Left lung (tissue), 14 donors: ENCODE measurements at places on chromosomes 5 and 9. TPM values are rescaled to one million over a fixed set of nuclear protein-coding genes. Genes with fewer than 3 reads are reported as not detected.

DNA sequence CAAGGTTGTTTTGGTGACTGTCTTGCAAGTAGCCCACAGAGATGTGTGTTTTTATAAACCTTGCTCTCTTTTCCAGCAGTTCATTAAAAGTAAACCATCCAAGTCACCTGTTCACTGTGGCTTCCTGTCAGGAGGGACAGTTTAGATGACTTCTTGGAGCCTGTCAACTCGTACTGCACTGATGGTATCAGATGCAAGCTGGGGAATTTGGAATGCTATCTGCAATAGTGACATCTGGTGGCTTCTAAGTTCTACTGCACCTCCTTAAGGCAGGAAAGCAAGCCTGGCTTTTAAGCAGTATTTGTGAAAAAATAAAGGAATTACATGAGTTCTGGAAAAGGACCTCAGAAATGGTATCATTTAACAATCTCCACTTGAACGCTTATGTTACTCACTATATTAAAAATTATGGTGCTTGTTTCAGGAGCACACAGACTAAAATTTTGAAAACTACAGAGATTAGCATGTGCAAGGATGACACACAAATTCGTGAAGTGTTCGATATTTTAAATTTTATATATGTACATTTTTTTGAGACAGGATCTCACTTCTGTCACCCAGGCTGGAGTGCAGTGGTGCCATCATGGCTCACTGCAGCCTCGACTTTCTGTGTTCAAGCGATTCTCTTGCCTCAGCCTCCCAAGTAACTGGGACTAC, 164.0 kb downstream of the TTC39B start:
- DNase-seq, result no peak

DNA sequence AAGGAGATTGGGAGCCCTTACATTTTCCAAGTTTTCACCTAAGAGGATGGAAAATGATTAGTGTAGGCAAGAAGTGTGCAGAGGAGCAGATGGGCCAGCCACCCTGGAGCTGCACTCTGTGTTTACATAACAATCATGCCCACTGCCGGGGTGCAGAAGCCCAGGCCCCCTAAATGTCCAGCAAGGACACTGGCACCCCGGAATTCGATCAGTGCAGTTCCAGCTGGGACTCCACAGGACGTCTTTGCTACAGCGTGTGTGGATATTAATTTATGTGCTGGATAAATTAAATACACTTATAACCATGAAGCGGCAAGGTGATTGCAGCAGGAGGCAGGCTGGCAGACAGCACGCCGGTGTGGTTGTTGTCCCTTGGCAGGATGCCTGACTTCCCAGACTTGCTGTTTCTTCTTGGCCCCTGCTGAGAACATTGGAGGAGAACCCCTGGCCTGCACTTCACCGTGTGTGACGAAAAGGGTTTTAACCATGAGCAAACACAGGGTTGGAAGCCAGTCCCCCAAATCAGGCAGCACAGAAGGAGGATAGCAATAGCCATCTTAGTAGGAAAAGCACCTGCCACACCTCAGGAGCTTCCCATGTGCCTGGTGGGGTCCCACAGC, 73.7 kb downstream of the GADD45G start:
- no peak for DNase-seq

DNA sequence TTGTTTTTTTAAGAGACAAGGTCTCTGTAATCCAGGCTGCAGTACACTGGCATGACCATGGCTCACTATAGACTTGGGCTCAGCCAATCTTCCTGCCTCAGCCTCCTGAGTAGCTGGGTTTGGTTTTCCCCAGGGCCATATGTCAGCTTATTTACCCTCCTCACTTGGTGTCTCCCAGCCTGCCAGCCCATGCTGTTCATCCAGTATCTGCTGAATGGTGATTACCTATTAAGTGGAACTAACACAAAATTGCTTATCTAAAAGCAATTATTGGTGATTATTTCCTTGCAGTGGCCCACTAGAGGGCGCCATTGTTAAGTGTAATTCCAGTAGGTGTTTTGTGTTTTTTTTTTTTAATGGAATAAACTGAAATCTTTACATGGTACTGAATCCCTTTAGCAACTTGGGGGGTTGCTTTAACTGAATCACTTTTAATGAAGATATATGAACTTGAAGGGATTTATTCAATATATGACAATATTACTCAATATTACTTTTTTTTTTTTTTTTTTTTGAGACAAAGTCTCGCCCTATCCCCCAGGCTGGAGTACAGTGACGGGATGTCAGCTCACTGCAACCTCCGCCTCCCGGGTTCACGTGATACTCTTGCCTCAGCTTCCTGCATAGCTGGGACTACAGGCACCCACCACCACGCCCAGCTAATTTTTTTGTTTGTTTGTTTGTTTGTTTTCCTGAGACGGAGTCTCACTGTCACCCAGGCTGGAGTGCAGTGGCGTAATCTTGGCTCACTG, 13.8 kb downstream of the EXOSC2 start:
- no peak for DNase-seq

GRCh38 chr9:107733523-107733894, 243.9 kb upstream of the KLF4 start:
- no peak for DNase-seq

- DNase-seq, result no peak
Measured at GRCh38 chr9:134230092-134230941, 66.0 kb upstream of the RNU6ATAC start.

- no peak for DNase-seq
Measured at GRCh38 chr9:76135902-76136301, 245.4 kb downstream of the PCSK5 start.

- no peak for DNase-seq
Measured at GRCh38 chr5:113384782-113385285, 50.0 kb downstream of the TSSK1B start.

DNA sequence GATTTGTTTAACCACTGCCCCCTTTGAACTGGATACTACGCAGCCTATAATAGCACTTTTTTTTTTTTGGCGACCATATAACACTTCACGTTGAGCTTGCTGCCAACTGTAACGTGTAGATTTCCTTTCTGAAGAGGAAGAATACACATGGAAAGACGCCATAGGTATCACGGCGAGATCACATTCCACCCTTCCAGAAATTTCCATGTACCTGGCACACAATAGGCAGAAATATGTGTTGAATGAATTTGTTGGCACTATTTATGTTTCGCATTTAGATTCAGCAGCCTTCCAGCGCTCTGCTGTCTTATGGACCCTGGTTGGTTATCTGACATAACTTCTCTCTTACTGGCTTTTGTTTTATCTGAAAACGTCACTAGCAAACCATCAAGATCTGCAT, 250.3 kb downstream of the SLIT3 start:
- DNase-seq, result no peak

- no peak for DNase-seq
Measured at GRCh38 chr5:163567811-163568210, 62.4 kb downstream of the MAT2B start.

GRCh38 chr9:99370376-99370775, 148.3 kb downstream of the SEC61B start:
- no peak for DNase-seq

- no peak for DNase-seq
Measured at GRCh38 chr5:126509339-126509738, 85.7 kb downstream of the ALDH7A1 start.

GRCh38 chr5:79774171-79774854, 84.7 kb downstream of the CMYA5 start:
- DNase-seq, result no peak

- DNase-seq, result no peak
Measured at GRCh38 chr5:118447350-118447749, 541.0 kb downstream of the DTWD2 start.

DNA sequence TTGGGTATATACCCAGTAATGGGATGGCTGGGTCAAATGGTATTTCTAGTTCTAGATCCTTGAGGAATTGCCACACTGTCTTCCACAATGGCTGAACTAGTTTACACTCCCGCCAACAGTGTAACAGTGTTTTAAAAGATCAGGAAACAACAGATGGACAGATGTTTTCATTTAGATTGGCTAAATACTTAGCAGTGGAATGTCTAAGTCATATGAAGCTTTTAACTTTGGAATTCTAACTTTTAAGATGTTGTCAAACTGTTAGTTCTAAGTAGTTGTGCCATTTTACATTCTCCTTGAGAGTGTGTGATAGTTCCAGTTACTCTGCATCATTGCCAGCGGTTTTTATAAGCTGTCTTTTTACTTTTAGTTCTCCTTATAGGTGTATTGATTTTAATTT, 688.8 kb downstream of the SEMA5A start:
- no peak for DNase-seq

DNA sequence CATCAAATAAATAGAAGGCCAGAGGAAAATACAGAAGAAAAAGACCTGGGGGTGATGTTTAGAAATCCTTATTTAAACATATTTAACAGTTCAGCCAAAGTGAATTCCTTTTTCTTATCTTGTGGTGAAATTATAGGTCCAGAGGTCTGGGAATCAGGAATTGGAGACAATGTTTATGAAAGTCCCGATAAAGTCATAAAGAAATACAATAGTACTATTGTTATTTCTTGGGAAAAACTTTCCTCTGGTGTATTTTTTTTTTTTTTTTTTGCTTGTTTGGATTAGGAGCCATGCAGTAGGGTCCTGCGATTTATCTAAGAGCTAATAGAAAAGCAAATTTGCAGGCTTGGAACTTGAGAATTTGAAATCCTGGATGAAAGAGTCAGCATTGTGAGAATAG, 426 bp downstream of the C7 start:
- DNase-seq, result no peak

DNA sequence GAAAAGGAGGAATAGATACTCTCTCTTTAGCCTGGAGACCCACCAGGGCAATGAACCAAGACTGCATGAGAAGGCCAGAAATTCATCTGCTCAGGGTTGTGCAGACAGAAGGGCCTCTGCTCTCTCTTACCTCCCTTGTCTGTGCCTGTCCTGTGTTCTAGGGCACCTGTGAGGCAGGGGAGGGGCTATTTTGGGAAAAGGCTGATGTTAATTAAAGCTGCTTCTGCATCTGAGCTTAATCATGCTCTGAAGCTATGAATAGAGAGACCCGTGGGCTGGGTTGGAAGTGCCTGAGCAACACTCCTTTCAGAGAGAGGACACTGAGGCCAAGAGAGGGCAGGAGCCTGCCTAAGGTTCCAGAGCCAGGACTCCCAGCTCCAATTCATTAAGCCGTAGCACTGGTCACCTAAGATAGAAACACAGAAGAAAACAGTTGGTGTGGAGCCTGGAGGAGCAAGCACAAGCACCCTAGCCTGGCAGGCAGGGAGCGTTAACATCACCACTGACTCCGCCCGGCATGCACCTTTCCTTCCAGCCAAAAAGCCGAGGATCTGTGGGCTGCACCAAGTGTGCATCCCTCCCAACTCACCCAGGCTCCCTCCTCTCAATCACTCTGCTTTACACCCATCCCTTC, 31.4 kb upstream of the STING1 start:
- DNase-seq, result no peak

- DNase-seq, result no peak
Measured at GRCh38 chr5:174599992-174600391, 124.4 kb upstream of the MSX2 start.

GRCh38 chr9:1536522-1537170, 478.5 kb upstream of the SMARCA2 start:
- DNase-seq, result no peak

DNA sequence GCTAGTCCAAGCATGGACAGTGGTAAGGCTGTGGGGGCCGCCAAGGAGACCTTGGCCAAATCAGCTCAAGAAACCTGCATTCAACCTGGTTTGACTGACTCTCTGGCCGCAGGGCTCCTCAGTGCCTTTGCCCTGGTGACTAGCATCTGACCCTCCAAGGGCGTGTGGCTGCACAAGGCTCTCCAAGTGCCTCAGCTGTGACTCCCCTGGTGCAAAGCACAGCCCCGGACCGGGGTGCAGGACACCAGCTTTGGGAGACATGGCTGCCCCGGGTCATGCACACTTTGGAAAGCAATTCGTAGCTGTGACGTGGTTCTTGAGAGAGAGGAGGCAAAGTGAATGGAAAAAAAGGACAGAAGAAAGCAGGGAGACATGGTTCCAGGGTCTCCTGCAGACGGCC, 245.2 kb upstream of the IRX2 start:
- DNase-seq, result no peak

DNA sequence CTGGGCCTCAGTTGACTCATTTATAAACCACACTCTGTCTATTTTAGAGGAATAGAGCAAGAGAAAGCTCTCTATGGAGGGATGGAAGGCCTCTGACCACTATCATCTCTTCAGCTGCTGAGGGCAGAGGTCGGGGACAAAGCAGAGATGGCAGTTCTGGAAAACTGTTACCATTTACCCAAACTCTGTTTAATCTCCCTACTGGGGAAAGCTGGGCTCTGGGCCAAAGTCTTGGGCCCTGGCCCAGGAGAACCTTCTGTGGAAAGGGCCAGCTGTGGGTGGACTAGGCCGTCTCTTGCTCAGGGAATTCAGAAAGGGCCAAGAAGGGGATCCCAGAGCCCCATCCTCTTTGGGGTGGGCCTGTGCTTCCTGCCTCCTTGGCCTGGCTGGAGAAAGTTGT, 100.0 kb downstream of the PSD2 start:
- DNase-seq, result peak; percentile 66

GRCh38 chr5:167155387-167156005, 1135.9 kb upstream of the WWC1 start:
- no peak for DNase-seq

- DNase-seq, result no peak
Measured at GRCh38 chr9:34510497-34511468, 12.0 kb downstream of the ENHO start.

Gene KCNN2
- polyA plus RNA-seq, result 2.5 TPM

Gene IFNA2
- 0.13 TPM for polyA plus RNA-seq

Gene PTGES
- polyA plus RNA-seq, result 5.4 TPM

Gene N4BP3
- 20.4 TPM for polyA plus RNA-seq

Gene TXNDC8
- not detected for polyA plus RNA-seq

Gene CCL21
- 198 TPM for polyA plus RNA-seq

Gene PCDHGB7
- polyA plus RNA-seq, result 13.4 TPM

Gene NADK2
- polyA plus RNA-seq, result 54.9 TPM
